Fibroblast of the aortic adventitia (primary cell): ENCODE measurements at places on chromosomes 5 and 9.

GRCh38 chr5:116488356-116489041 lies 86.1 kb downstream of the SEMA6A start:
- no peak for DNase-seq

DNA sequence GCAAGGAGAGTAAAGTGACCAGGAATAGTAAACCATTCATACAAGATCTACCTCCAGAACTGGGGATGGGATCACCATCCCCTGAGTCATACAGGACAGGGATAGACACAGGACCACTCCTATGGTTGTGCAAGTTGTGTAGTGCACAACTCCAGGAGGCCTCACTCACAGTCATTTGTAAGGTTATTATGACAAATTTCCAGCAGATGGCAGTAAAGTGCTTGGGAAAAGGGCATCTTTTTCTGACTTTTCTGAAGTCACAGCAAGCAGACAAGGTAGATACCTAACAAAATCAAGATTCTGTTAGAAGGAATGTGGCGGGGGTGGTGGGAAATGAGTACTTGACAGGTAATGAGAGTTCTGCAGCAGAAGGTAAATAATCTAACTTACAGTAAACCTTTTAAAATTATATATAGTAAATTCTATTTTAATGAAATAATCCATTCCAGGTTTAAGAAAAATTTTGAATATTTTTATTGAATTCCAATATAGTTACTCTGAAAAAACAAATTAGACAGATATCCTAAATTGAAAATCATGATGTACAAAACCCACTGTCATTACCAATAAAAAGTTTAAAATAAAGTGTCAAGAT lies 16.7 kb upstream of the KIF27 start:
- DNase-seq: peak; percentile 74

GRCh38 chr5:38029397-38030065 lies 189.7 kb upstream of the GDNF start:
- no peak for DNase-seq

DNA sequence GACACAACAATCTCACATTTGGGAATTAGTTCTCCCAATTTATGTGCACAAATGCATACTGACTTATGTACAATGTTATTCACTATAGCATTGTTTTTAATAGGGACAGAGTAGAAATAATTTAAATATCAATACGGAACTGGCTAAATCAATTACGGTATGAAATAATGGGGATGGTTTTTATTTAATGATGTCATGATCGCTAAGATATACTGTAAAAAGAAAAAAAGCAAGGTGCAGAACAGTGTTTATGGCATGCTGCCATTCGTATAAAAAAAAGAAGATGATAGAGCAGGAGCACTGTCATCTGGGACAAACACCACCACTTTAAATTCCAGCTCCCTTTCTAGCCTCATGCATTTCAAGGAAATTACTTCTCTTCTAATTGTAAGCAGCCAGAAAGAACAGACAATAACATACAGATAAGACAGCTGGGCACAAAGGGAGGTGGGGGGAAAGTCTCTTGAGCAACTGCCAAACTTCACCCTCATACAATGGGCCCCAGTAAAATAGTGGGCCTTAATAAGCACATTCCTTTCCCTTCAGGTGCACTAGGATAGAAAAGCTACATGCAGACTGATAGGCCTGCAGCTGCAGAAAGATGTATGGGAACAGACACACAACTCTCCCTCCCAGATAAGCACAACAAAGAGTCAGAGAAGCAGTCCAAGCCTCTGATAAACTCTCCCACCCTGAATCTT lies 8.4 kb downstream of the SREK1IP1 start:
- no peak for DNase-seq

DNA sequence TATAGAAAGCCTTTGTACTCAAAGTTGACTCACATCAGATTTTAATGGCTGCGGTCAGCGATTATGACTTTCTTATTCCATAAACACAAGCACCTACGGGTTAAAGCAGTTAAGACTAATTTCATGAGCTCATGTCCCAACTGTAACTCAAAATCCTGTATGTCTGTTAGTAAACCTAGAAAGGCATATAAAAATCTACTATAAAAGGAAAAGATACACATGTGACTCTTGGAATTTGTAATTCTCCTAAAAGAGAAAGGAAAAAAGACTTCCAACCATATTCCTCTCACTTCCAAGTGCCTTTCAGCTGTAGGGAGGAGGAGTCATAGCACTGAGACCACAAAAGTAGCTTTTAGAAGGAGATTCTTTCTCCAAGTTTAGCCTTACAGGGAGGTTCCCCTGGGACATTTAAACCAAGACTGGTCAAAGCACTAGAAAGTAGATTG lies 129.1 kb downstream of the EBF1 start:
- DNase-seq: peak; percentile 37

DNA sequence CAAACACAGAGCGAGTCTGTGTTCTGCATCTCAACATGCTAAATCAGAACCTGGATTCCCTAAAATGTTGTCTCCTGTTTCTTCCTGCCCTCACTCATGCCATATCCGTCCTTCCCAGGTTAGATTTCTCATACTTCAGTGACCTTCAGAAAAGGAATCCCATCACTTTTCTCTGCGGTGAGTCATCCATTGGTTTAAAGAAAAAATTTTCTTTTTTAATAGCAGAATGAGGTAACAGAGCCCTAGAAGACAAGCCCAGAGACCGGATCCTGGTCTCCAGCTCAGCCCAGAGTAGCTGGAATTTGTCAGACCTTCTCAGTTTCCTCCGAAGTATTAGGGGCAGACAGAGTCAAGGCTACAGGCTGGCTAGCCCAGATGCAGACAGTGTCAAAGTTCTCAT lies 143.2 kb upstream of the DMRT1 start:
- peak; percentile 53 for DNase-seq

GRCh38 chr5:52709167-52709925 lies 78.4 kb upstream of the ITGA1 start:
- no peak for DNase-seq

- peak; percentile 18 for DNase-seq
Measured at GRCh38 chr9:112174222-112174964, 704 bp downstream of the SUSD1 start.

GRCh38 chr9:128840524-128840923 lies 10.9 kb upstream of the SPOUT1 start:
- DNase-seq: no peak

- peak; percentile 46 for DNase-seq
Measured at GRCh38 chr5:31106278-31106677, 87.2 kb upstream of the CDH6 start.

DNA sequence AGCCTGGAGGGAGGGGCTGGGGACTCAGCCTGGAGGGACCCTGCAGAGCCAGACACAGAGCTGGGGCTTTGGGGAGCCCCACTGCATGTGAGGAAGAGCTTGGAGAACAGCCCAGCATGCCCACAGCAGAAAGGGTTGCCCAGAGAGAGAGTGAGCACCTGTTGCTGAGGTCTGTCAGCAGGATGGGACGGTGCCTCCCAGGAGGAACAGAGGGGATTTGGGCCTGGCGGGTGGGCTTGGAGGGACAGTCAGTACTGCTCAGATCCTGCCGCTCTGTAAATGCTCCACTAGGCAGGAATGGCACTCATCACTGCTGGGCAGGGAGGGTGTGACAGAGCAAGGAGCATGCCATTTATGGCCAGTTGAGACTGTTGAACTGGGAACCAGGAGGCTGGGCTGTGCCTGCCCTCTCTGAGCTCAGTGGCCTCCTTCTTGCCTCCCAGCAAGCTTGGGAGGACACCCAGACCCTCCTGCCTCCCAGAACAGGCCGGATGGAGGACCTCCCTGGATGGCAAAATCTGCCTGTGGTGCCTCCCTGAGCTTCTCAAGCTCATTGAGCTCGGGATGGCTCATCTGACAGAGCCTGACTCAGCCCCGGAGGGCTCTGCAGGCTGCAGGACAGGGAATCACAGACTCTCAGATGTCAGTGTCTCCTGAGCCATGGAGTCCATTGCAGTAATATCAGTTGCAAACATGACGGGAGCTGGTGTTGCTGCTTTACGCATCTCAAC lies 786 bp upstream of the HRCT1 start:
- DNase-seq: no peak
